ENCODE measurements at places on chromosomes 7 and 10.

DNA sequence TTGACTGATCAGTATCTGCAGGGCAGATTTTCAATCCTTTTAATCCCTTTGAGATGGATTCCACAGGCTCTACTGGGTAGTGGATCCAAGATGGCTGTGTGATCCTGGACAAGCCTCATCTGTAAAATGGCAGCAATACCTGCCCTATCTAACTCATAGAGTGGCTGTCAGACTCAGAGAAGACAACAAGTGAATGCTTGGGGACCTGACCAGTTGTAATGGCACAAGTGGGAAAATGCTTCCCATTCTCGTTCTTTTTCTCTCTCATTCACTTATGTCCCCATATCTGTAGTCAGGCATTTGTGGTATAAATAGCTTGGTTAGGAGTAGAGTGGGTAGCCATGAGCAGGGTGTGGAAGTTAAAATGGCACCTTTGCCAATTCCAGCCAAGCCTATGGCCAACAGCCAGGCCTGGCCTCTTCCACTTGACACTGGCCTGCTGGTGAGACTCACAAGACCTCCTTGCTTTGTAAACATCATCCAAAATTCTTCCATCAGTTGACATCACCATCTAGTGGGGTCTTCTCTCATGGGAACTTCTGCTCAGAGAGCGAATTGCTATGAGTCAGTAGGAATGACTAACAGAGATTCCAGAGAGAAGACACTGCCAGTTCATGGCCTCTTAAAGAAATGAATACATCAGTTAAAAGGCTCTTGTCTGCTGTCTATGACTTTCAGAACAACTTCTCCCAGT, 150.1 kb downstream of the PLPP4 start:
- no peak for DNase-seq

DNA sequence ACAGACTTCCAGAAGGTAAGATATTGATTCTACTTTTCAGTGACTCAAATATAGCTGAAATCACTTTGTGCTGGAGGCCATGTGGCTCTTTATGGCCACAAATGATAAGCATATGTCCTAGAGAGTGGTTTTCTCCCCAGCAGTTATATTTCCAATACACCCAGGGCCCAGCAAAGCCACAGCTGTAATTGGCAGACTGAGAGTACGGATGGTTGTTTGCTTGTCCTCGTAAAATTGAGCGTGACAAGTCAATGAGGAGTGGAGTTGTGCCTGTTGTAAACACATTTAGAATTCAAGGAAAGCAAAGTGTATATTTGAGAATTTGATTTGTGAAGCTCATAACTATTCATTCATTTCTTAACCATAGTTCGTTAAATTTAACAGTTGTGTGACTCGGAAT, 201.8 kb downstream of the LHFPL3 start:
- DNase-seq = no peak

DNA sequence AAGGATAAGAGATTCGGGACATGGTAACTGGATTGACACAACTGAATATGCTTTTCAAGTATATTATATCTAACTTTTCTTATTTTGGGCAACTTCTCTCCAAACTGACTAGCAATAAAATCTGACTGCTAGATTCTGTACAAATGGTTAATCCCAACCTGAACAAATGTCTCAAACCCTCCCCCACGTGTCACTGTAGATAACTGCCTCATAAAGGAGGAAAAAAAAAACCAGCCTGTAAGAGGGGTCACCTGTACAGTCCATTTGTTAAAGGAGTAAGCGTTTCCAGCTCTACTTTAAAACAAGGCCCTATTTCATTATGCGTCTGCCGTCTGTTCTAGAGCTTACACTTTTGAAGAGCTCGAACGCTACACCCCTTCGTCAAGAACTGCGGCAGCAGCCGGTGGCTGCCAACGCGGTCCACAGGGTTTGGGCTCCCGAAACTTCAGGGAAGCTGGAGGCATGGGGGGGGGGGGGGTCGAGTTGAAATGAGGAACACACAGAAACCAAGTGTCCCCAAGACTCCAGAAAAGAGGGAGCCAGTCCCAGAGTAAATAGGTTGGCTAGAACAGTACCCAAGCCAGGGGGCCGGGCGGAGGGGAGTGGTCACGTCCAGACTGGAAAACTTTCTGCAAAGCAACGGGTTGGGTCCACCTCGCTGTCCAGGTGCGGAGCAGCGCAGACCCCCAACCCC, 492 bp downstream of the COG5 start:
- no peak for DNase-seq

GRCh38 chr10:7901256-7901655, 83.0 kb downstream of the TAF3 start:
- no peak for DNase-seq

GRCh38 chr7:107744345-107744750, 406 bp downstream of the CBLL1 start:
- DNase-seq = no peak

DNA sequence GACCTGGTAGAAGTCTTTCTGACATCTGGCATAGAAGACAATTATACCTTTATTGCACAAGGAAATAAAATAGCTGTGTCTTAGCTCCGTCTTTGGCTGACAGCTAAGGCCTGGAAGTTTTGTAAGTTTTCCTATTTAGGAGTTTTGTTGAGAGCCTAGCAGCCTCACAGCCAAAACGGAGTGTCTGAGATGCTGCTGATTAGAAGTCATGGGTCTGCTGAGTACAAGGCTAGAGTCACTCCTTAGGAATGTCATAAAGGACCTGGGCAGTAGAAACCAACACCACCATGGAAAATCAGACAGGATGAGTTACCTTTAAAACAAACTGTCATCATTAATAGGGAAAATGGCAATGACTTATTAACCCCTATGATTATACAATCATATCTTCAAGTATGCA, 442.5 kb downstream of the KCNMA1 start:
- DNase-seq = no peak

DNA sequence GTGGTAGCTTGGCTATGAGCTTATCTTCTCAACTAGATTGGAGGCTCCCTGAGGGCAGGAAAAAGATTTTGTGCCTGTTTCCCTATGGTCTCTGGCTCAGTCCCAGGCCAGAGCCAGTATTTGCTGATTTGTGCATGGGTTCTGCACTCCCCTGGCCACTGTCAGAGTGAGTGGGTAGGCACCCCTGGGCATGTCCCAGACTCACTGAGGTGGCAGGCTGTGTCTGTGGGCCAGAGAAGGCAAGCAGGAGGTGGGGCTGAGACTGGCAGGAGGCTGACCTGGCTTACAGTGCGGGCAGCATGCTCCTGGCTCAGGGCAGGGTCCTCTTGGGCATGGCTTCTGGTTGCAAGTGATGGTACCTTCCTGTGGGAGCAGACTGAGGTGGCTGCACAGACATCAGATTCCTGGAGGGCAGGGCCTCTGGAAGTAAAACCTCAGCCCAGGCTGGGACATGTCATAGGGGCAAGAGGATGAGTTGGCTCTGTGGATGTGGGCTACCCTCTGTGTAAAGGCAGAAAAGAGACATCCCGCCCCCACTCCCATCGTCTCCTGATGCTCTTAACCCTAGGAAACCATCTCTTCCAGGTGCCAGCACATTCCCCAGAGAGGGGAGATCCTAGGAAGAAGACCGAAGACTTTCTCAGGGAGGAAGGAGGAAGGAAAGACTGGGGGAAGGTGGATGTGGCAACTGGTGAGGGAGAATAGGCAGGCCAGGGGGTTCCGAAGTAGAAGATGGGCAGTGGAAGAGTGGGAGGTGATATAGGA, 4.3 kb downstream of the KCP start:
- no peak for DNase-seq

DNA sequence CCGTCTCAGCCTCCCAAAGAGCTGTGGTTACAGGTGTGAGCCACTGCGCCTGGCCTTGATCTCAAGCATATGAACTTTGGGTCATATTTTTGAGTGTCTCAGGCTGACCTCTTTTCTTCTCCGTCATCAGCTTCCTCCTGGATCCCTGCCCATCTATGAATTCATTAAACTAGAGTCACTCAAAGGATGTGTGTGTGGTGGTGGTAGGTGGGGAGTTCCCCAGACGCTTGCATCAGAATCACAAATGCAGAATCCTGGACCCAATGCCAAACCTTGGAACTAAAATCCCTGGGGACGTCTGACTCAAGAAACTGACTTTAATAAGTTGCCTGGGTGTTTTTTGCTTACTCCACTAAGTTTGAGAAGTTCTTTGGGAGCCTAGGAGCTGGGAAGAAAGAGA, 6.7 kb upstream of the CREB5 start:
- no peak for DNase-seq

GRCh38 chr10:11655836-11656235, 44.4 kb upstream of the USP6NL start:
- DNase-seq = no peak

DNA sequence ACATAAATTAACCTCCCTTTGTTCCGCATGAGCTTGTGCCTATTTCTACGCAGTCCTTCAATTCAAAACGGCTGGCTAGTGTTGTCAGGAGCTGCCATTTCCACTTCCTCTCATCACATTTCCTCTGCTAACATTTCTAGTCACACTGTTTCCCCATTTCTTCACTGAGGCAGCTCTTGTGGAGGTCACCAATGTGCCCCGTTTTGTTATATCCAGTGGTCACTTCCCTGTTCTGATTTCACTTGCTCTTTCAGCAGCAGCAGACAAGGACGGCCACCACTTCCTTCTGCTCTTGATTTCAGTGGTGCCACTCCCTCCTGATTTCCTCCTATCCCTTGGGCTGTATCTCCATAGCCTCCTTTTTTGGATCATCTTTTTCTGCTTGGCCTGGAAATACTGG, 64.8 kb upstream of the SEC61G start:
- DNase-seq = no peak

DNA sequence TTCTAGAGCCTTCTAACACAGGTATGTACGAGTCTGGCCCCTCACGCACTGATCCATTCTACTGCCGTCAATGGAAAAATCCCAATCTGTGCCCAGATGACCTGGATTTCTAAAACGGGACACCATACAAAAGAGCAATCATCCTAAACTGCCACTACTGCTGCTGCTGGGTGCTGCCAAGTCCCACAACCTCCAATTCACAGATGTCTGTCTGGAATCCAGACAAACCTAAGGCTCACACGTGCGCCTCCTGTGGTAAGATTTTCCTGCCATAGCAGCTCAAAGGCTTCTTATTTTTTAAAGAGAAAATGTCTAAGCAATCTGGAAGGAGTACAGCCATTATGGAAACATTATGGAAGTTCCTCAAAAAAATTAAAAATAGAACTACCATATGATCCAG, 40.9 kb downstream of the JCAD start:
- no peak for DNase-seq

- DNase-seq = no peak
These were observed 780.8 kb upstream of the C7orf33 start for GRCh38 chr7:147809786-147810185.

GRCh38 chr7:17207220-17207619, 91.2 kb upstream of the AHR start:
- no peak for DNase-seq

DNA sequence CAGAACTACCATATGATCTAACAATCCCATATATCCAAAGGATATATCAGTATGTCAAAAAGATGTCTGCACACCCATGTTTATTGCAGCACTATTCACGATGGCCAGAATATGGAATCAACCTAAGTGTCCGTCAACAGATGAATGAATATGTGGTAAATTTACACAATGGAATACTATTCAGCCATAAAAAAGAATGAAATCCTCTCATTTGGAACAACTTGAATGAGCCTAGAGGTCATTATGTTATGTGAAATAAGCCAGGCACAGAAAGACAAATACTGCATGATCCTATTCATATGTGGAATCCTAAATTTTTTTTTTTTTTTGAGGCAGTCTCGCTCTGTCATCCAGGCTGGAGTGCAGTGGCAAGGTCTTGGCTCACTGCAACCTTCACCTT, 6.3 kb upstream of the CFAP70 start:
- DNase-seq = no peak

- peak; percentile 6 for DNase-seq
These were observed 13.0 kb upstream of the STK31 start for GRCh38 chr7:23696916-23697441.

GRCh38 chr10:97012470-97012869, 173.3 kb downstream of the SLIT1 start:
- no peak for DNase-seq

GRCh38 chr7:18496341-18496700, 772 bp downstream of the HDAC9 start:
- DNase-seq = no peak

DNA sequence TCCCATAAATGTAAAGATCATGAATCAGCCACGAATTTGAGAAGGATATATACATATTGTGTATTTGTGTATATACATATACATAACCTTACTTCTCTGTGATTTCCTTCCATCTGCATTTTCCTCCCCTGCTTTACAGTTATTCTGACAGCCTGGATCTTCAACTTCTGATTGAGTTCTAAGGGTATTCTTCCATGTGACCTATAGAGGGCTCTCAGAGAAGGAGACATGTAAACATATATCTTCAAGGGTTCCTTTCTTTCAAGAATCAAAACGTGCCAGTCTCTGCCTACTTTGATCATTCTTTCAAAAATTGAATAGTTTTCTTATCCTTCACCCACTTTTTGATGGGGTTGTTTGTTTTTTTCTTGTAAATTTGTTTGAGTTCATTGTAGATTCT, 453.7 kb upstream of the POT1 start:
- no peak for DNase-seq

GRCh38 chr10:129381741-129382140, 85.3 kb upstream of the MGMT start:
- DNase-seq = no peak

GRCh38 chr10:53646525-53646924, 873.9 kb upstream of the MBL2 start:
- DNase-seq = no peak

- no peak for DNase-seq
These were observed 313.1 kb upstream of the SMIM30 start for GRCh38 chr7:113431406-113431805.

DNA sequence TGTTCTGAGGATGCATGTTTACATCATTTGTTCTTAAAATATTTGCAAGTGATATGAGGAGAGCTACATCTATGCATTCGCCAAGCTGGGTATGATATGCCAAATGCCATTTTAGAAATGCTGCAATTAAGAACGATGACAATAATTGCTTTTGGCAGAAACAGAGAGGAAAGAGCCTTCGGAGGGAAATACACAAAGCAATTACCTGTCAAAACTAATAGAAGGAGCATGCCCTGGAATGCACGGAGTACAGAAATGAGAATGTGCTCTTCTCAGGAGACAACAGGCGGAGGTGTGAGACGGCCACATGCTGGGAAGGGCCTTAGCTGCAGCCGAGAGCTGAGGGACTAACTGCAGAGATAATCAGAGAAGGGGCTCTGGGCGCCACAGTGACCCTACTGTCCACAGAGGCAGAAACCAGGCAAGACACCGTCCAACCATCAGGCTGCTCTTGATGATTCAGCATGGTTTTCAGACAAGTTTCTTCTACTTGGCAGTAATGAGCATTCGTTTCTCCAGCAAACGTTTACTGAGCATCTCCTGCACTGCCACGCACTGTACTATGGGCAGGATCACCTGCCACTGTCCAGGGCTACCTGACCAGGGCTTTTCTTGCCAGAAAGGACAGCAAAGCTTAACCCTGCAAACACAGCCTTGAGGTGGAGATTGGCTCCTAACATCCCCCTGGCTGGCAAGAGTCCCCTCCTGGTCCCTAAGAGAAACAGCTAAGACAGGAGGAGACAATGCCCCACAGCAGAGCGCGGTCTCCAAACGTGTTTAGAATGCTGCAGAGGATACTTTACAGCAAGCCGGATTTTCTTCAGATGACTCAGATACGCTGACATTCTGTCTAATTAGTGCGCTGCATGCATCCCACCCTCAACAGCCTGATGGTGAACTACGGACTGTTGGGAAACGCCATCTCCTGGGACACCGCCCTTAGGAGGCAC, 18.1 kb downstream of the VIPR2 start:
- no peak for DNase-seq

All from NK-92 treated with Interleukin-12 subunit alpha and Interleukin-12 subunit beta, amount 100 ng/mL, for 24 hours (cell line).